ENCODE measurements at places on chromosomes 5 and 9.

GRCh38 chr5:96180684-96181435 lies 219.2 kb upstream of the ELL2 start:
- DNase-seq = no peak

DNA sequence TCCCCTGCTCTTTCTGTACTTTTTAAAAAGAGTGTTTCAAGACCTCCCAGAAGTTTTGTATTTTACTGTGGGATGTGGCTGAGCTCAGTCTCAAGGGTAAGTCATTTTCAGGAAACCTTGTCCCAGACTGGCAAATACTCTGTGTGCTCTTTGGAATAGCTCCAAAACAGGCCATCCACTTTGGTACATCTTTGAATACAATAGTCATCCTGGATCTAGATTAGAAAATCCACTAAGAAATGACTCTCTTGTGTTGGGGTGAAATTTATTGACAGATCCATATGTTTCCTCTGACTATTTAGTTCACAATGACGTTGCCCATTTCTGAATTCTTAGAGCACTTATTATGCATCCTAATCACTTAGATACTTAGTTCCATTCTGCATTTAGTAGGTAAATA lies 95.2 kb downstream of the PLCXD3 start:
- no peak for DNase-seq

GRCh38 chr9:133514460-133515239 lies 10.1 kb downstream of the MYMK start:
- DNase-seq = no peak

GRCh38 chr5:139848508-139849100 lies 53.0 kb downstream of the PSD2 start:
- DNase-seq = no peak

DNA sequence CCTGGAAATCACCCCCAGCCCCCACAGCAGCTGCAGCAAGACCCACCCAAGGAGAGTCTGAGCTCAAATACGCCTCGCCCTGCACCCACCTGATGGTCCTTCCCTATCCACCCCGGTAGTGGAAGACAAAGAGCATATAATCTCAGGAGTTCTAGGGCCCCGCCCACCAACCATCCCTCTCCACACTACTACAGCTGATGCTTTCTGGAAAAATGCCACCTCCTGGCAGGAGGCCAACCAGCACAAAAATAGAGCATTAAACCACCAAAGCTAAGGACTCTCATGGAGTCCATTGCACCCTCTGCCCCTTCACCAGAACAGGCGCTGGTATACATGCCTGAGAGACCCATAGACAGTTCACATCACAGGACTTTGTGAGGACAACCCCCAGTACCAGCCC lies 22.5 kb upstream of the NIPSNAP3A start:
- no peak for DNase-seq

GRCh38 chr9:115442054-115442453 lies 324.1 kb upstream of the TNC start:
- DNase-seq = no peak

GRCh38 chr5:67996596-67996995 lies 219.0 kb upstream of the PIK3R1 start:
- DNase-seq = no peak
